ENCODE measurements at places on chromosomes 11 and 22.

DNA sequence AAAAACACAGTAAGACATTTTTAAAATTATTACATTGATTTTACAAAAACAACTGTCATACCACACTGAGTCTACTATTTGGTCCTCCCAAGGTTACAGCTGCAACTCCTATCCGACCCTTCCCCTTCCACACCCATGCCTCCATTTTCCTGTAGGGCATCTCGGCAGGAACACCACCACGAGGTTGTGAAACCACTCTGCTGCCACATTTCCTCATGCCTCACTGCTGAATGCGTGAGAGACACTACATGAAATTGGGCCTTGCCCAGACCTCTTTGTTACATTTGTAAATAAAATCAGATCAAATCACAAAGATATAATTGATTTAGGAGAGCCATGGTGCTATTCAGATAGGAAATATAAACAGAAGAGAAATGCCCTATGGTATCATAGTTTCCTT, 2.0 kb downstream of the ARHGAP32 start:
- H3K27me3 ChIP-seq = no peaks in the 10 kb centered on the region
- no peaks in the 10 kb centered on the region for H3K36me3 ChIP-seq
- H3K4me1 ChIP-seq = no peaks in the 10 kb centered on the region
- DNase-seq = no peak
- no peak overlapping the region for H3K27ac ChIP-seq
- H3K4me3 ChIP-seq = no peak overlapping the region

GRCh38 chr11:3202305-3202704, 16.3 kb downstream of the MRGPRG start:
- H3K36me3 ChIP-seq = no peaks in the 10 kb centered on the region
- DNase-seq = no peak
- H3K27ac ChIP-seq = no peak overlapping the region
- no peaks in the 10 kb centered on the region for H3K4me1 ChIP-seq
- H3K27me3 ChIP-seq = peaks cover 3% of the 10 kb centered on the region

DNA sequence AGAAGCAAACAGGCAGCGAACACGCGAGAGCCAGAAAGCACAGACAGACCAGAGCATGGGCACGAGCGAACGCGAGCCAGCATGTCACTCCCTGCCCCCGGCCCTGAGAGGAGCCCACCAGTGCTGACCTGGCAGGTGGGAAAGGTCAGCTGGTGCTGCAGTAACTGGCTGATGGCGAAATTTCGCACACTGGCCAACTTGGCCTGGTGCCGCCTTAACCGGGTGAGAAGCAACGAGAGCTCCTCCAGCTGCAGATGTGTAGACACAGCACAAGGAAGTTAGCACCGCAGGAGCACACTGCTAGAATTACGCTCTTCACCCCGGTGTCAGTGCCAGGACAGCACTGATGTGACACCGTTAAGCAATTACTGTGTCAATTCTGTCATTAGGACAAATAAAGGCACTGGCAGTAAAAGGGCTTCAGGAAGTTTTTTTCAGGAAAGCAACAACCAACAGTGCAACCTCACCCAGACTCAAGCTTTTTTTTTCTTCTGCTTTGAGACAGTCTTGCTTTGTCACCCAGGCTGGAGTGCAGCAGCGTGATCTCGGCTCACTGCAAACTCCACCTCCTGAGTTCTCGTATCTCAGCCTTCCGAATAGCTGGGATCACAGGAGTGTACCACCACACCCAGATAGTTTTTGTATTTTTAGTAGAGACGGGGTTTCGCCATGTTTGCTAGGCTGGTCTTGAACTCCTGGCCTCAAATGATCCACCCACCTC, 76.8 kb downstream of the C11orf58 start:
- no peak for DNase-seq
- no peak overlapping the region for H3K27ac ChIP-seq
- H3K36me3 ChIP-seq = no peaks in the 10 kb centered on the region
- H3K4me1 ChIP-seq = peaks cover under 1% of the 10 kb centered on the region

- H3K4me1 ChIP-seq = peaks cover 8% of the 10 kb centered on the region
- no peaks in the 10 kb centered on the region for H3K36me3 ChIP-seq
- no peak overlapping the region for H3K4me3 ChIP-seq
- no peak for DNase-seq
- H3K27me3 ChIP-seq = peaks cover 61% of the 10 kb centered on the region
Measured at GRCh38 chr22:37521236-37521739, 2.1 kb upstream of the CARD10 start.

DNA sequence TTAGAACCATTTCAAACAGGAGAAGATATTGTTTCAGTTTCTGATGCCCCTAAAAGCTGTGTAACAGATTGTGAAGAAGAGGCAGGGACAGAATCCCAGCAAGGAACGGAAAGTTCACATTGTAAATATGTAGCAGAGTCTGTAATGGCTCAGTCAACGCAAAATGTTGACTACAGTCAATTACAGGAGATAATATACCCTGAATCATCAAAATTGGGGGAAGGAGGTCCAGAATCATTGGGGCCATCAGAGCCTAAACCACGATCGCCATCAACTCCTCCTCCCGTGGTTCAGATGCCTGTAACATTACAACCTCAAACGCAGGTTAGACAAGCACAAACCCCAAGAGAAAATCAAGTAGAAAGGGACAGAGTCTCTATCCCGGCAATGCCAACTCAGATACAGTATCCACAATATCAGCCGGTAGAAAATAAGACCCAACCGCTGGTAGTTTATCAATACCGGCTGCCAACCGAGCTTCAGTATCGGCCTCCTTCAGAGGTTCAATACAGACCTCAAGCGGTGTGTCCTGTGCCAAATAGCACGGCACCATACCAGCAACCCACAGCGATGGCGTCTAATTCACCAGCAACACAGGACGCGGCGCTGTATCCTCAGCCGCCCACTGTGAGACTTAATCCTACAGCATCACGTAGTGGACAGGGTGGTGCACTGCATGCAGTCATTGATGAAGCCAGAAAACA, 40.8 kb downstream of the IGLL1 start:
- DNase-seq = peak; percentile 60
- H3K4me1 ChIP-seq = peaks cover 11% of the 10 kb centered on the region

GRCh38 chr11:13415201-13415600, 47.8 kb downstream of the BTBD10 start:
- no peak for DNase-seq
- no peak overlapping the region for H3K27ac ChIP-seq
- H3K4me1 ChIP-seq = no peaks in the 10 kb centered on the region
- H3K27me3 ChIP-seq = no peaks in the 10 kb centered on the region
- peaks cover 24% of the 10 kb centered on the region for H3K36me3 ChIP-seq
- H3K4me3 ChIP-seq = no peak overlapping the region

- DNase-seq = no peak
- peaks cover 3% of the 10 kb centered on the region for H3K27me3 ChIP-seq
- H3K27ac ChIP-seq = no peak overlapping the region
- peaks cover 2% of the 10 kb centered on the region for H3K36me3 ChIP-seq
- H3K4me1 ChIP-seq = peaks cover 5% of the 10 kb centered on the region
Measured at GRCh38 chr22:42275970-42276369, 5.5 kb upstream of the TCF20 start.

- no peaks in the 10 kb centered on the region for H3K27me3 ChIP-seq
- H3K27ac ChIP-seq = no peak overlapping the region
- no peak for DNase-seq
- peaks cover 30% of the 10 kb centered on the region for H3K36me3 ChIP-seq
- peaks cover 49% of the 10 kb centered on the region for H3K4me1 ChIP-seq
- no peak overlapping the region for H3K4me3 ChIP-seq
Measured at GRCh38 chr11:65502555-65503367, 3.9 kb downstream of the MALAT1 start.

- no peaks in the 10 kb centered on the region for H3K27me3 ChIP-seq
- H3K36me3 ChIP-seq = no peaks in the 10 kb centered on the region
- H3K27ac ChIP-seq = no peak overlapping the region
- no peak for DNase-seq
- H3K4me1 ChIP-seq = no peaks in the 10 kb centered on the region
Measured at GRCh38 chr22:48368975-48369525, 1458.6 kb downstream of the BRD1 start.

DNA sequence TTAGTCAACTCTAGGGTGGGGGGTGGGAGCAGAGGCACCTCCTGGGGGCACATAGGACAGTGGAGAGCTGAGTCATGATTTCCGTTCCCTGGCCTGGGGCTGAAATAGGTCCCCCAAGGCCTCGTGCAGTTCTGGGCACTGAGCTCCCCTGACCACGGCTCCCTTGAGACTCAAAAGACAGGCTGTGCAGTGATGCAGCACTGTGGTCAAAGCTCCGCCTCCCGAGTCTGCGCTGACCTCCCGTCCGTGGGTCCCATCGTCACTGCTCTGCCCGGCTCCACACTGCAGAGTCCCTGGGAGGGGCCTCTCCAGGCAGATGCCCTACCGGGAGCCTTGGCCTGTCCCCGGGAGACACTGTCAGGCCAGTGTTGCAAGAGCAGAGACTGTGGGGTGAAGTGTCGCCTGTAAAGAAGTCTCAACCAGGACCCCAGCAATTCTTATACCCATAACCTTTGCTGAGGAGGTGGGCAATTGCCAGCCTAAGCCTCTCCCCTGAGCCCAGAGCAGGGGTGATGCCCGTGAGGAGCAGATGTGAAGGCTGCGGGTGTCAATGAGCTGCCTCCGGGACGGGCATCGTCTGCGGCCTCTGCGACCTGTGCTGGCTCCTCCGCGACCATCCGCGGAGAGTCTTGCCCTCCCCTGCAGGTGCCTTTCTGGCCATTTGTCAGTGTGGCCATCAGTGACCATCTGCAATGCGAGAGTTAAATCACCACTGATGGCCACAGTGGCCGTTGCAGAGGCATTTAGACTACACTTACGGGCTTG, 877.3 kb downstream of the BRD1 start:
- DNase-seq = no peak
- H3K27ac ChIP-seq = no peak overlapping the region
- H3K4me1 ChIP-seq = no peaks in the 10 kb centered on the region
- H3K27me3 ChIP-seq = no peaks in the 10 kb centered on the region
- H3K4me3 ChIP-seq = no peak overlapping the region
- no peaks in the 10 kb centered on the region for H3K36me3 ChIP-seq

- peaks cover 39% of the 10 kb centered on the region for H3K36me3 ChIP-seq
- H3K27ac ChIP-seq = peak overlapping the region; percentile 63
- peaks cover 33% of the 10 kb centered on the region for H3K4me1 ChIP-seq
- DNase-seq = no peak
- peak overlapping the region; percentile 100 for H3K4me3 ChIP-seq
Measured at GRCh38 chr11:93743291-93743690, 1.8 kb downstream of the C11orf54 start.

GRCh38 chr11:123104697-123105096, 42.8 kb upstream of the HSPA8 start:
- H3K4me3 ChIP-seq = no peak overlapping the region
- no peak for DNase-seq
- H3K27ac ChIP-seq = no peak overlapping the region
- peaks cover 22% of the 10 kb centered on the region for H3K4me1 ChIP-seq

DNA sequence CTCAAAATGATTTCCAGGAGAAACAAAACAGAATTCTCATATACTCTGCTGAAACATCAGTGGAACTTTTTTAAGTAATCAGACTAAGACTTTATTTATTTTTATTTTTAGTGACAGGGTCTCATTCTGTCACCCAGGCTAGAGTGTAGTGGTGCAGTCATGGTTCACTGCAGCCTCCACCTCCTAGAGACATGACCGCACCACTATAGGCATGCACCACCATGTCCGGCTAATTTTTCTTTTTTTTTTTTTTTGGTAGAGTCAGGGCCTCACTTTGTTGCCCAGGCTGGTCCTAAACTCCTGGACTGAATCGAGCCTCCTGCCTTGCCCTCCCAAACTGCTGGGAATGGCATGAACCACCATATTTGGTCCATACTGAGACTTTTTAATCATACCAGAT, 42.9 kb downstream of the PRDM10 start:
- H3K36me3 ChIP-seq = peaks cover 26% of the 10 kb centered on the region
- DNase-seq = no peak
- H3K4me1 ChIP-seq = peaks cover 10% of the 10 kb centered on the region
- H3K27me3 ChIP-seq = no peaks in the 10 kb centered on the region
- no peak overlapping the region for H3K27ac ChIP-seq
- H3K4me3 ChIP-seq = no peak overlapping the region

- DNase-seq = no peak
- H3K36me3 ChIP-seq = peaks cover 2% of the 10 kb centered on the region
Measured at GRCh38 chr11:108758458-108758857, 93.6 kb downstream of the DDX10 start.

DNA sequence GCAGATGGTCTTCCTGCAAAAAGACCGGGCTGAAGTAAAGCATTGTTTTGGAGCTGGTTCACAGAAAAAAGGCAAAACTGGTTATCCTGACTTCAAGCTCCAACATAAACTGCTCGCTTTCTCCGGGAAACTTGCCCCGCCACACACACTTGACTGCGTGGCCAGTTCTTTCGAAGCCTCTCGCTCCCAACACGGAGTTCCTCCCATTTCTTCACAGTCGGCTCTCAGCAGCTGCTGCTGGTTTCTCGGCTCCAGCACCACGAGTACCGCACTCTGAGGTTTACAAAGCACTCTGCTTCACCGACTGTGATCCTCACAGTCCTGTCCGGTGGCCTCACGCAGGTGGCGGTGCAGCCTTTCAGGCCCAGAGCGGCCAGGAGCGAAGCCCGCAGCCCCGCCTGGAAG, 264 bp downstream of the CHEK1 start:
- H3K4me3 ChIP-seq = peak overlapping the region; percentile 98
- peak overlapping the region; percentile 99 for H3K27ac ChIP-seq
- H3K36me3 ChIP-seq = peaks cover 32% of the 10 kb centered on the region
- H3K27me3 ChIP-seq = no peaks in the 10 kb centered on the region
- H3K4me1 ChIP-seq = peaks cover 36% of the 10 kb centered on the region
- DNase-seq = no peak

DNA sequence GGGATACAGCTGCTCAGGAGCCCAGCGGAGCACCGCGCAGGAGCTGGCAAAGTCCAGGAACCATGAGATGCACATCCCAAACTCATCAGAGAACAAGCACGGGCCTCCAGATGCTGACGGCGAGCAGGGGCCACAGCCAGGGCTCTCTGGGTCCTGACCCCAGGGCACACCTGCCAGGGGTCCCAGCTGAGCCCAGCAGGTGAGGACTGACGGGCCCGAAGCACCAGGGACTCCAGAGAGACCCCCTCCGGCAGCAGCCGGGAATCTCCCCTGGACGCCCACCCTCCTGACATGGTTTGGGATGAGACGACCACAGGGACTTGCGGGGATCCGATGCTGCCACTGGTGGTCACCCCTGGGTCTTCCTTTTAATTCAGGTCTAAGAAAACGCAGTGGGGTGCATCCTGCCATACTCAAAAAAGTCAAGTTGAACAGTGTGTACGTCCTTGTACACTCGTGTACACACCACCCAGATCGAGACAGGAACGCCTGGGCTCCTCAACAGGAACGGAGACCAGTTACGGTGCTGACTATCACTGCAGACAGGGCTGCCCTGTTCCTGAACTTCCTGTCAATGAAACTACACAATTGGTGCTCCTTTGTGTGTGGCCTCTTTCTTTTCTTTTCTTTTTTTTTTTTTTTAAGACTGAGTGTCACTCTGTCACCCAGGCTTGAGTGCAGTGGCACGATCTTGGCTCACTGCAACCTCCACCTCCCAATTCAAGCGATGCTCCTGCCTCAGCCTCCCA, 21.9 kb downstream of the TTLL8 start:
- no peaks in the 10 kb centered on the region for H3K4me1 ChIP-seq
- DNase-seq = no peak
- no peaks in the 10 kb centered on the region for H3K36me3 ChIP-seq
- no peak overlapping the region for H3K27ac ChIP-seq
